ENCODE measurements at places on chromosomes 2 and 18.

GRCh38 chr2:227503433-227504406 is 31.8 kb downstream of the AGFG1 start:
- no peak for DNase-seq

GRCh38 chr2:236168110-236169080 is at the start of gene GBX2:
TSS of gene GBX2 (minus strand) at chr2:236168386. CDS start at chr2:236167971, 415 bp downstream.
- no peak for DNase-seq

GRCh38 chr18:27042177-27042576 is 142.9 kb downstream of the CHST9 start:
- DNase-seq: no peak

DNA sequence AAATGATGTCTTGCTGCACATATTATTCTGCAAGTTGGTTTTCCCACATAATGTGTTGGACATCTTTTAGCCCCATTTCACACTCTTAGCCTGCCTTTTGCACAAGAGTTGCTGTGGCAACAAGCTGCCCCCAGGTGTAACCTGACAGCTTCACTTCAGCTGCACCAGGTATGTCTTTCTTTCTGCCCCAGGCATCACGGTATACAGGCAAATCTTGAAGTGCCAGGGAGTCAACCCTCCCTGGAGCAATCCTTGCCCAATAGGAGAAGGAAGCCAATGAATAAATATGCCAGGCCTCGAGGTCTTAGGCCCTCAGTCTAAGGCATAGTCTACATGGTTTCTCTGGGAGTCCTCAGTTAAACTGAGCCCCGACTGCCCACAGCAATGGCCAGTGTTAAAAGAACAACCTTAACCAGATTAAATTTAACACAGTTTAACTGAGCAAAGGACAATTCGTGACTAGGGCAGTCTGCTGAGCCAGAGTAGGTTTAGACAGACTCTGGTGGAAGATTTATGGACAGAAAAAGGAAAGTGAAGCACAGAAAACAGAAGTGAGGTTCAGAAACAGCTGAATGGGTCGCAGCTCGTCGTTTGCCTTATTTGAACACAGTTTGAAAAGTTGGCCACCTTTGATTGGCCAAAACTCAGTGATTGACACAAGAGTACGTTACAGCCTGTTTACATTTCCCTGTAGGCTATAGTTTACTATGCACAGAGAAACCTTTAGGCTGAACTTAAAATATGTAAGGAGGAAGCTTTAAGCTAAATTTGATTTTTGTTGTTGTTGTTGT is 32.0 kb upstream of the C1QL2 start:
- DNase-seq: no peak

DNA sequence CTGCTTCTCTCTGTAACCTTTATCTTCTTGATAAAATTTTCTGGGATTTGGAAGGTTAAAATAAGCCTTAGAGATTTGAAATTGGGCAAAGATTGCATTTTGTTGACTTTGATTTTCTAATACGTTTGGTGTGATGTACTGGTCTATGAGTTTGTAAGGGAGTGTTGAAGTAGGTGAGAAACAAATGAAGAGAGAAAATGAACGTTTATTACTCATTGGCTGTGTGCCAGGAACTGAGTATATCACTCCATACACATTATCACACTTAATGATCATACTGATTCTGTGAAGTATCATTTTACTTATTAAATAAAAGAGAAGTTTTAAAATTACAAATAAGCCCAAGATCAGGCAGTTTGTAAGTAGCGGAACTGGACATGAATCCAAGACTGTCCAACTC is 795.1 kb upstream of the ZEB2 start:
- no peak for DNase-seq

- DNase-seq: no peak
Observed at GRCh38 chr2:219003267-219003634, 10.0 kb upstream of the CRYBA2 start.

- DNase-seq: peak; percentile 17
Observed at GRCh38 chr18:26190506-26190905, 35.7 kb upstream of the TAF4B start.

- DNase-seq: no peak
Observed at GRCh38 chr2:204335451-204336058, 209.7 kb upstream of the PARD3B start.

Data from T-cell (primary cell).